ENCODE measurements at places on chromosomes 7 and 10. TPM values are rescaled to one million over a fixed set of nuclear protein-coding genes. Genes with fewer than 3 reads are reported as not detected.

DNA sequence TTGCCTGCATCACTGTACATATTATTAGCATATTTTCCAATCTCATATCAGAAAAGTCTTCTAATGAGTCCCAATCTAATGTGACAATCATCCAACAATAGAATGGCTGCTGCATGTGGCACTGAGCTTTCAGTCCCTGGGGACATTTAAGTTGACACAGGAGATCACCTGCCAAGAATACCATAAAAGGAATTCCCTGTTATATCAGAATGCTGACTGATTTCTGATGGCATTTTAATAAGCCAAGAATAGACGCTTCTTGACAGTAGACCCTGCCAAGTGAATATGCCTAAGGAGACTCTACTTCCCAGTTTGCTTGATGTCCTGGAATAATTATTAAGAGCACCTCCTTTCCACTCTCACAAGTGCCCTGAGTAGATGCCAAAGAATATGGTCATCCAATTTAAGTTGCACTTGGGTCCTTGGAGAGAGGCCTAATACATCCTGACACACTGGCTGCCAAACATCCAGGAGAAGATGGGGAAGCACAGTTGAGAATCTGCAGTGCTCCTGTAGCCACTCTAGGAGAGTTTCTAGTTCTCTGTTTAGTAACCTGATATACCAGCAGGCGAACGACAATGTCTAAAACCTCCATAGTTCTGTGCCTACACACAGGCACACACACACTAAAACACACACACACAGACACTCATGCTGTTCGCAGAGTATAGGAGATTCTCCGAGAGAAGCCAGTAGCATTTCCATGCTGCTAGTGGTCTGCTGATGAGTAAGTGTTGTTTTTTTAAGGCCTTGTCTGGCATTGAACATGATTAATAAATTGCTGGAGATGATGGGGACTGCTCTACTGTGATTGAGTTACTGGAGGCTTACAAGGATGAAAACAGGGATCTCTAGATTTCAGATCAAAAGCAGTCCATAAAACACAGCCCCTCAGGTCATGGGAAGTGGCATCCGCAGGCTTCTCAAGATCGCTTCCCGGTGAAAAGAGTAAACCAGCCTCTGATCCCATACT lies 369.6 kb downstream of the KCNMA1 start:
- no peak for DNase-seq

Gene ITIH5
- polyA plus RNA-seq: 21.9 TPM

- DNase-seq: no peak
These were observed 85.8 kb downstream of the TCF7L2 start for GRCh38 chr10:113035732-113036312.

DNA sequence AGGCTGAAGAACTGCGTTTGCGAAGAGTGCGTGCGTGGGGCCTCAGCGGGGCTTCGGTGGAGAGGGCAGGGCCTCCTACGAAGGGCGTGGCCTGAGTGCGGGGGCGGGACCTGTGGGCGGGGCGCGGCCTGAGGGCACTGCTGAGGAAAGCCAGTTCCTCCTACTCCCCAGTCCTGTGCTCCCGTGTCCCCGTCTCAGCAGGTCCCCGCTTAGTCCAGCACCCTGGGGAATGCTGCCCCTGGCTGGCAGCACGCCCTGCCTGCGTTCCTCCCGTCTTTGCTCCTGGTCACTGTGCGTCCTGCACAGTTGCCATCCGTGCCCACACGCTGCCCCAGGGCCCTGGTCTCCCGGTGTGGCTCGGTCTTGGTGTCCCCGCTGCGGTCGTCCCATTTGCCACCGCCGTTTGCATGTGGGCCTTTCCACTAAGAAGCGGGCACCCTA lies 177.1 kb downstream of the ZNF248 start:
- no peak for DNase-seq

- DNase-seq: no peak
These were observed 182.6 kb upstream of the TMEM106B start for GRCh38 chr7:12028508-12028907.

All from right renal cortex interstitium (tissue), 3 donors.